Upper lobe of right lung (tissue), 1 donor: ENCODE measurements at places on chromosomes 1 and 21. TPM values are rescaled to one million over a fixed set of nuclear protein-coding genes. Genes with fewer than 3 reads are reported as not detected.

GRCh38 chr1:7786795-7787194, 2.7 kb downstream of the PER3 start:
- no peak for DNase-seq

GRCh38 chr1:2777424-2778219, 23.9 kb downstream of the TTC34 start:
- DNase-seq = peak; percentile 54

GRCh38 chr1:53046930-53047329, 15.1 kb upstream of the PODN start:
- no peak for DNase-seq

- no peak for DNase-seq
These were observed 712.1 kb upstream of the CHRM3 start for GRCh38 chr1:238674316-238674715.

- DNase-seq = no peak
These were observed 49.3 kb downstream of the VWA5B1 start for GRCh38 chr1:20339811-20340457.

The LCE3D gene
- not detected for total RNA-seq

The C1QC gene
- 353 TPM for total RNA-seq

The CA6 gene
- total RNA-seq = not detected

The C8B gene
- not detected for total RNA-seq

The OR2AK2 gene
- total RNA-seq = not detected

- no peak for DNase-seq
These were observed 44.9 kb downstream of the TRMT1L start for GRCh38 chr1:185111873-185112272.

DNA sequence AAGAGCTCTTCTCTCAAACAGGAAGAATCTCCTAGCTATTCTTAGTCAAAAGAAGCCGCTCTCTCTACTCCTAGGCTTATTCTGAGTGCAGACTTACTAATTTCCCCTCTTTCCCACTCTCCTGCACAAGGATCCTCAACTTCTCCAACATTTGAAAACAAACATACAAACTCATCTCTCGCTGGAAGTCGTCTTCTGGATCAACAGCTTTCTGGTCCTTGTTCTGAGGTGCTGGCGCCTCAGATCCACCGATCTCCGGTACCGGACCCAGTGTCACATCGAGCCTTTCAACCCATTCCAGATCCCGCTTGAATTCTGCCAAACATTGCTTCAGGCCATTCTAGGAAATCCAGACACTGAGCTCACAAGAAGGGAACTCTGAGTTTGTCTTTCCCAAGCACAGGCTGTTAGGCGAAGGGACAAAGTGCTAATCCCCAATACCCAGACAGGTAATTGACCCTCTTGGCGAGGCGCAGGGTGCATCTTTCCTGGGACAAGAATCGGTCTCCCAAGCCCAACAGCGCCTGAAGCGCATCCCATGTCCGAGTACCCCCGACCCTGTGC, 696 bp downstream of the EBNA1BP2 start:
- DNase-seq = no peak

DNA sequence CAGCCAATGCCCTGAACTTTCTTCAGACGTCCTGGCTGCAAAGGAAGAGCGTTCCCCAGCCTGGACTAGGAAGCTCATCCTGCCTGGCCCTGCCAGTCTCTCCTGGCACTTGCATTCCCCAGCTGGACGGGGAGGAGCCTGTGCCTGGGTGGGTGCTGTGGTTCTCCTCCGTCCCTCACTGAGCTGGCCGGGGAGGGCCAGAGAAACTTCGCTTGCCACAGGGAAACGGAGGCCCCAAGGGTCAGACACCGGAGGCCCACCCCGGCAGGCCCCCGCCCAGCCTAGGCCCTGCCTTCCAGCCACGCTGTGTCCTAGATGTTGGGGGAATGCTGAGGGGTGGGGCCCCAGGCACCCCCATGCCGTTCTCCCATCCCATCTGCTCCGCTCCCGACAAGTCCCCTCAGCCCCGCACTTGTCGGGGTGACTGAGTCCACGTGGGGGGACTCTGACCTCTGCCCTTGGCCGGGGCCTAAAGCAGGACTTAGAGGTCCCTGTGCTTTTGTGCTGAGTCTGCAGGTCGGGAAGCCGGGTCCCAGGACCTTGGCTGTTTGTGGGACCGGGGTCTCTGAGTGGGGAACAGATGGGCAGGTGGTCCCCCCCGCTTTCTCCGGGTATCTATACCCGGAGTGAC, 4.8 kb downstream of the FTCD start:
- DNase-seq = peak; percentile 57

DNA sequence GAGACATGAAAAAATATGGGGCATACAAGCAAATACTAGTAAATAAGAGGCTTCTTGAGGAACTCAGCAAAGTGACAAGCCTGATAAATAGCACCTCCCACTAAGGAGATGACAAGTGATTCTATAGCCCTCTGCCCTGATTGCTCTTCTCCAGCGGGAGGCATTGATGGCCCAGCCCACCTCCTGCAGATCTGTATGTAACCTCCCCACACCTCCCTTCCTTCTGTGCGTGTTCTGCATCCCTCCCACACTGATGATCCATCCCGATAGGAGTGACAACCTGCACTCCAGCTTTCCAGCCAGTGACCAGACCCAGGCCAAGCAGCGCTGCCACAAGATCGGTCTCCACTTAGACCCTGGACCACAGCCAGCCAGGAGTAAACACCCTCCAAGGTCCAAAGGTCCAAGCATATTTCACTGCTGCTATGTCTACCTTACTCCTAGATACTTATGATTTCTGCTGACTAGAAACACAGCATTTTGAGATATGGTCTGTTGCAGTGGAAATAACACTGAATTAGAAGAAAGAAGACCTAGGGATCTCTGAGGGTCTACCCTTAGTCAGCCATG, 176.1 kb downstream of the BRINP2 start:
- no peak for DNase-seq

The KLHL12 gene
- 24.4 TPM for total RNA-seq

- peak; percentile 95 for DNase-seq
These were observed 2.9 kb upstream of the ARID1A start for GRCh38 chr1:26692793-26693490.

DNA sequence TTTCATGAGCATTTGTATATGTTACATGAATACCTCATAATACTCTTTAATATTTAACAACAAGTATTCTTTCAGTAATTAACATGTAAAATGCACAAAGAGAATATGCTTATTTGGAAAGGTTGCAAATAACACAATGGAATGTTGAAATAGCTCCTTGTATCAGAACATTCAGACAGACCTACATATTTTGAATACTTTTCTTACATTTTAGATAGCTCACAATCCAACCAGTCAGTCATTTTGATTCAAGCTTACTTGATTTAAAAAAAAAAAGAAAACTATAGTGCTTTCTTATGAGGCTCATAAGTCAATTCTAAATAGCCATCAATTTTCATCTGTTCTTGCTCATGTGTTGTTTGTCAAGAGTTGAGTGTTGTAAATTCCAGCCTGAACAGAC, 518.8 kb downstream of the ADGRL2 start:
- no peak for DNase-seq

- DNase-seq = no peak
These were observed 4.9 kb downstream of the MACO1 start for GRCh38 chr1:25435397-25436108.

The RXFP4 gene
- not detected for total RNA-seq

GRCh38 chr1:223256034-223256433, 107.9 kb downstream of the SUSD4 start:
- DNase-seq = no peak

DNA sequence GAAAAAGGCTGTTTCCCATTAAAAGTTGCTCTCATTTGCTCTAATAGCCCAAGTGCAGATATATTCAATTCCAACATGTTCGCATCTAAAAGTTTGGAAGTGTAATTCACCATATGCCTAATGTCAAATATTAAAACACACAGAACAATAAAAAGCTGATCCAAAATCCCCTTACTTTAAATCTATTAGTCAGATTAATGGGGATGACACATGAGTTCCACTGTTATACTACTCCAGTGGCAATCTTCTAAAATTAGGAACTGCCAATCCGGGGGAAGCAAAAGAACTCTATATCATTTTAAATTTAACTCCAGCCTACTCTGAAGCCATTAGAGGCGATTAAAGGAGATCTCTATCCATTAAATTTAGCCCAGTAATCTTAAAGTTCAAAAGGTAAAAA, 317.1 kb downstream of the NTNG1 start:
- DNase-seq = no peak

The RBBP5 gene
- total RNA-seq = 16.6 TPM

- DNase-seq = no peak
These were observed 146.8 kb downstream of the DYRK1A start for GRCh38 chr21:37513383-37513782.

The NBPF6 gene
- total RNA-seq = not detected

The CD46 gene
- total RNA-seq = 335 TPM

DNA sequence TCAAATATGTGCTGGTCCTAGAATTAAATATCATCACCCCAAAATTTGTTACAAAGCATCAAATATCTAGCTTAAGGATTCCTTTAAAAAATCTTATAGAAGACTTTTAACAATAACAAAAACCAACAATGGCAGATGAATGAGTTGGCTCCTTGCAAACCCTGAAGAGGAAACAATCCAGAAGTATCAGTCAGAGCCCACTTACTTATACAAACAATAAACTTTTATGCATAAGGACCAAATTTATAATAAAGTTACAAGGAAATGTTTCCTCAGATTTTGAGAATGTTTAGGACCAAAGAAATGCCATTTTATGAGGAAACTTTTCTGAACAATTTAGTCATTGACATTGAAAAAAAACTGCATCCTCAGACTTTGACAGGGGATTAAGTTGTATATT, 52.7 kb downstream of the LPAR3 start:
- DNase-seq = no peak

The SERBP1 gene
- total RNA-seq = 137 TPM
